ENCODE measurements at places on chromosomes 7 and 10.

GRCh38 chr10:128390596-128390995 is 264.4 kb upstream of the MKI67 start:
- DNase-seq: no peak

DNA sequence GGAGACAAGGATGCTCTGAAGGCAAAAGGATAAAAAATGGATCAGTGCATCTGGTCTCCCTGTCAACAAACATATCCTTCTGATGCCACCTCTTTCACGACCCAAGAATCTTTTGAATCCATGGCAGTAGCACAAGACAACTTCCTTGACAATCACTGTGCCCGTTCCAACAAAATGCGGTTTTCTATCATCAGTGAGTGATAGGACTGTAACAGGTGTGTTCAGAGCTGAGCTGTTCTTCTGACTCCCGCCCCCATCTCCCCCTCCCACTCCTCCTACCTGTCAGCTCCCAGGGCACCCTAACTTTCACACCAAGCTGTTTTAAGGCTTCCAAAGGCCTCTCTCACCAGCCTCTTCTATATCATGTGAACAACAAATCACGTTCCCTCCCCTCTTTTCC is 74.8 kb downstream of the PARD3 start:
- DNase-seq: no peak

DNA sequence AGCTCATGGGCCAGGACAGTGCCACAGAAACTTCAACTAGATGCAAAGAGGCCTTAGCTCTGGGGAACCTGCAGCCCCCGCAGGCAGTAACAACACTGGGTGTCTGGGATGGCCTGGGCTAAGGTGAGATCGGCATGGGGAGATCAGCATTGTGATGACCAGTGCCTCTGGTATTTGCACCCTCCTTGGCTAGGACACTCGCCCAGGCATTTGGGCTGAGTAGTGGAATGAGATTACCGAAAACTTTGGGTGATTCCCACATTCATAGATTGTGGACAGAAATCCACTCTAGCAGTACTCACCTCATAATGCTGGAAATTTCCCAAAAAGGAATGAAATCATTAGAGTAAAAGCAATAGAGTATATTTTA is 70.6 kb upstream of the ZMIZ2 start:
- DNase-seq: no peak

- no peak for DNase-seq
These were observed 170.9 kb downstream of the ZMYND11 start for GRCh38 chr10:306007-306674.

DNA sequence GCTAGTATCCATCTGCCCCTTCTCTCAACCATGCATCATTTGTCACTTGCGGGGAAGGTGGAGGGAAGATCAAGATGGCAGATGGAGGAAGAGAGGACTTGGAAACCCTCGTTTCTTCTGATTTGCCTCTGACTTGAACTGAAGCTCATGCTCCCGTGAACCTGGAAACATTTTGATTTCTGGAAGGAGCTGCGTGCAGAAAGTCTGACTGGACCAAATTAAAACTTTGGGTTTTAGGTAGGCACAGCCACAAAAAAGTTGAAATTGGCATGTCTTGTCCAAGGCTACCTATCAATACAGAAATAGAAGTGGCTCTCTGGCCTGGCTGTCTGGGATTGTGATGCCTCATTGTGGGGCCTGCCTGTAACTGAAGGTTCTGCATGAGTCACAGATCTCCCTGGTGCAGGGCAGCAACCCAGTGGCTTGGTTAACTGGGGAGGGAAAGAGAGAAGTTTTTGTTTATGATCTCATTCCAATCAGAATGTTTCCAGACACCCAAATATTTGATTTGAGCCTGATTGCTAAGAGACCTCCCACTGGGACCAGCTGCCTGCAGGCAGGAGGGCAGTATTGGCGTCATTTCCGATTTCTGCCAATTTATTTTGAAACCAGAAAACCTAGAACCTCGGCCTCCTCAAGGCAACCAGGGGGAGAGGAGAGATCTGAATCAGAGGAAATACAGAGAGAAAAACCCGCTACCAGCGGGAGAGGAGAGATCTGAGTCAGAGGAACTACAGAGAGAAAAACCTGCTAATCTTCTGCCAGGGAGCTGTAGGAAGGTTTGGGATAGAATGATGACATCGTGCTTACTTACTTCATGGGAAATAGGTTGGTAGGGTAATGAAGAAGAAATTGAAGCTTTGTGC is 363.6 kb downstream of the ANKRD30A start:
- no peak for DNase-seq

GRCh38 chr7:130896898-130897514 is 163.0 kb upstream of the KLF14 start:
- DNase-seq: peak; percentile 83

DNA sequence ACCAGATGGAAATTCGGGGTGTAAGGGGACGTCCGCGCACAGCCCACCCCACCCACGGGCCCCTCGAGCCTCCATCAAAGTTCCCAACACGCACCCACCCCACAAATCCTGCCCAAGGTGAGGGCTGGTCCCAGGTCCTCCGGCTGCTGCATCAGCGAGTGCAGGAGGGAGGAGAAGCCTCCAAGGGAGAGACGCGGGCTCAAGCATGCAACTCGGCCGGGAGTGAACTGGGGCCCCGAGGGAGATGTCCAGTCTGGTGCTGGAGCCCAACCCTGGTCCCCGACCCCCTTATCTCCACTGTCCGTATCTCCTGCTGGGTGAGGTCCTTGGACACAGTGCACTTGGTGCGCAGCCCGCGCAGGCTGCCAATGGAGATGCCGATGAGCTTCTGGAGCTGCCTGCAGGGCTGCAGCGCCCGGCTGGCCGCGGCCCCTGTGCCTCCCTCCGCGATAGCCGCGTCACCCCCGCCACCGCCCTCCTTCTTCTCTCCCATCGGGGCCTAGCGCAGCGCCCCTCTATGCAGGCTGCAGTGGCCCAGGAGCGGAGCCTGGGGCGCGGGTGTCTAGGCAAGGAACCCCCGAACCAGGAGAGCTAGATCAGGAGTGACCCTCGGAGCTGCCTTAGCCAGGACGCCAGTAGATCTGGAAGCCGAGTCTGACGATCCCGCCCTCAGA is 489.2 kb downstream of the ZNF33B start:
- DNase-seq: no peak

- DNase-seq: no peak
These were observed 10.6 kb upstream of the GRB10 start for GRCh38 chr7:50793120-50793946.

- no peak for DNase-seq
These were observed 29.8 kb downstream of the TES start for GRCh38 chr7:116240024-116240668.

DNA sequence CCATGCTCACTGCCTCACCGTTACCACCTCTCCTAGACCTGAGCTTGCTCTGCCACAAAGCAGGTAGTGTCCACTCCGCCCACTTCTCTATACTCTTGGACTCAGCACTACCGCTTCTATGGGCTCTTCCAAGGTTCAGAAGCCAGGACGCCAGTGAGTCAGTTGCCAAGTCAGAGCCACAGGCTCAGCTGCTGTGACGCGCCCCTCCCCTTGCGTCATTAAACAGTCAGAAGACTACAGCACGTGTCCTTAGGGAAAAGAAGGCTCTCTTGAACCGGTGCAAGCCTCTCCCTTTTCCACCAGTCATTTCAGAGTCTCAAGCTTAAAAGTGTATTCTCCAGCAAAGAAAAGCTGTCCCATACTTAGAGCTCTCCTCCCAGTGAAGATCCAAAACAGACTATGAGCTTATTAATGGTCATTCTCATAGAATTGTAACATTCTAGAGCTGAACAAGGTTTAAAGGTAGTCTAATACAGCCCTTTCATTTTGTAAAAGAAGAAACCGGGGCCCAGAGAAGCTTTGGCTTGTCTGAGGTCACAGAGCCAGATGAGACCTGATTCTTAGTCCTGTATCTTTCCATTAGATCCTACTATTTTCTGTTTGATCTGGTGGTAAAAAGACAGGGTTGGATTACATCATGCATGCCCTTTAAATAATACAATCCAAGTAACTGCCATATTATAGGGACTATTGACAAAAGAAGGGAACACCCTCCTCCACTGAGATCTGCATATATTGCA is 40.9 kb upstream of the MET start:
- DNase-seq: no peak

GRCh38 chr7:11005202-11005601 is 31.5 kb downstream of the PHF14 start:
- DNase-seq: no peak

GRCh38 chr7:110534241-110534931 is 556.5 kb upstream of the LRRN3 start:
- peak; percentile 4 for DNase-seq

GRCh38 chr10:123101872-123102271 is 33.9 kb upstream of the HMX3 start:
- no peak for DNase-seq

GRCh38 chr10:58661336-58661735 is 148.7 kb downstream of the BICC1 start:
- DNase-seq: no peak

GRCh38 chr10:4151466-4151865 is 366.5 kb upstream of the KLF6 start:
- no peak for DNase-seq

DNA sequence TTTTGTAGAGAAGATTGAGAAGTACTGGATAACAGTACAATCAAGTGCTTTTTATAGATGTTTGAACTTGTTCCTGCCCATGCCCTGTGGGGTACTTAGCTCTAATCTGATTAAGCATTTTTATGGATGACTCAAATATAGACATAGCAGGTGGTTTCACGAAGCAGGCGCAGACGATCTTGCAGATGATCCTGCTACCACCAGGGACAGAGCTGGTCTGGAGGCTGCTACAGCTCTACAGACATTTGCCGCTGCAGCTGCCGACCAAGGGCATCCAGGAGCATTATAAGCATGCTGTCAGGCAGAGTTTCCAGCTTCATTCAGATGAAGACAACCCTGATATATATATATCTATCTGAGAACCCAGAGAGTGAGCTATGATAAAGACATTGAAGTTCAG is 650.4 kb downstream of the NXPH1 start:
- no peak for DNase-seq

- DNase-seq: no peak
These were observed 144.1 kb downstream of the TCF7L2 start for GRCh38 chr10:113094114-113094486.

- DNase-seq: no peak
These were observed 91.5 kb downstream of the VPS41 start for GRCh38 chr7:38817526-38817925.

GRCh38 chr10:5165738-5166137 is 19.2 kb downstream of the AKR1C8 start:
- no peak for DNase-seq

DNA sequence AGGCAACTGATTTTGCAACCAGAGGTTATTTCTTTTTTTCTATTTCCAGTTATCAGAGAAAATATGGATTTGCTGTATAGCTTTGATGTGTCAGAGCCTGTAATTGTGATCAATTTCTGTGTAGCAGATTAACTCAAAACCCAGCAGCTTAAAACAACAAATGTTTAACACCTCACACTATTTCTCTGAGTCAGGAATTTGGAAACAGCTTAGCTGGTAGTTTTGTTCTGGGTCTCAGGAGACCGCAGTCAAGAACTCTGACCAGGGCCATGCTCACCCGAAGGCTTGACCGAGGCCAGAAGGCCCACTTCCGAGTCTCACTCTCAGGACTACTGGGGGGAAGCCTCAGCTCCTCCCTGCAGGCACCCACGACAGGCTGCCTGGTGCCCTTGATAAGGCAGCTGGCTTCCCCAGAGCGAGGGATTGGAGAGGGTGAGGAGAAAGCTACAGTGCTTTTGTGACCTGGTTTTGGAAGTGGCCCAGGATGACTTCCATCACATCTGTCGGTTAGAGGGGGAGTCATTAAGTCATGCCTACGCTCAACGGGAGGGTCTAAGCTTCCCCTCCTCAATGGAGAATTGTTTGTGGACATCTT is 105.7 kb upstream of the SHH start:
- DNase-seq: no peak

DNA sequence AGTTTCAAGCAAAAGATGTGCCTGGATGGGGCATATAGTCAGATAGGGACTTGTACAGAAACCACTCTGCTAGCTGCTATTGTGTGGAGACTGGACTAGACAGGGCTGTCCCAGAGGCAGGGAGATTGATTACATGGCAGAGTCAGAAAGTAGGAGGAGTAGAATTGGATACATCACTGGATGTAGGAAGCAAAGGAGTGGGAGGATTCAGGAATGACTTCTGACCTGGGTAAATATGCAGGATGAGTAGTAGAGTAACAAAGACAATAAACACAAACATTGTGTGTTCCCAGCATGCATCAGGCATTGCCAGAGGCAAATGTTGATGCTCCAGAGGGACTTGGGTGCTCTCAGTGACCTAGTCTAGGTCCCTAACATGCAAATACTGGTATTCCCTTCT is 30.9 kb upstream of the MAT1A start:
- DNase-seq: no peak

GRCh38 chr7:100957832-100958421 is 8.6 kb downstream of the MUC3A start:
- DNase-seq: no peak

DNA sequence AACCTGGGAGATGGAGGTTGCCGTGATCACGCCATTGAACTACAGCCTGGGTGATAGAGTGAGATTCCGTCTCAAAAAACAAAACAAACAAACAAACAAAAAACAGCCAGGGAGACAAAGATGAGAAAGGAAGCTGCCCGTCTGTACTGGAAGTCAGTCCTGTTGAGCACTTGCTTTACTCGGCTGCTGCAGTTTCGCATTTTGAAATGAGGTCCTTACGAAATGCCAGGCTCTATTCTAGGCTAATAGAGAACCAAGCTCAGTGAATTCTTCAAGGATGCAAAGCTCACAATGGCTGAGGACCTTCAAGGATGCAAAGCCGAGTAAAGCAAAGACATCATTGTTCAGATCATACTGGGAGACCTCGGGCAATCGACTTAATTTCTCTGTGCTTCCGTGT is 333.3 kb downstream of the CALN1 start:
- no peak for DNase-seq

- no peak for DNase-seq
These were observed 540.2 kb downstream of the LRMDA start for GRCh38 chr10:75971402-75972211.

GRCh38 chr7:116731445-116732335 is 59.7 kb downstream of the MET start:
- no peak for DNase-seq

DNA sequence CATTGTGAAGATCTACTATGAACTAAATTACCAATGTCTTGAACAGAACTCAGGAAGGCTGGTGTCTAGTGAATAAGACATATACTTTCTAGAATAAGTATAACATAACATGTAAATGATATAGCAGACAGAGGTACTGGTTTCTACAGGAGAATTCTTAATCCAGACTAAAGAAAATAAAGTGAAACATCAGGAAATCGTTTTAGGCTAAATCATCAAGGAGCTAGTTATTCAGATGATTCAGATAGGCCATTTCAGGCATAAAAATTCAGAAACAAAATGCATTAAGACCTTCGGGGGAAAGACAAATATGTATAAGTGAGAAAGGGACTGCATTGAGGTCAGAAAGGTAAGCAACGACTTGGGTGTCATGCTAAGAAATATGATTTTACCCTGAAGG is 170.6 kb downstream of the LRRN3 start:
- no peak for DNase-seq

- DNase-seq: no peak
These were observed 48.8 kb downstream of the SGMS1 start for GRCh38 chr10:50574931-50575330.

GRCh38 chr10:68139448-68140272 is 30.4 kb downstream of the MYPN start:
- DNase-seq: no peak

- no peak for DNase-seq
These were observed 127.9 kb upstream of the AMPH start for GRCh38 chr7:38759028-38759427.

Measured in cerebellar cortex (tissue), 1 donor.